ENCODE measurements at places on chromosomes 4 and X. TPM values are rescaled to one million over a fixed set of nuclear protein-coding genes. Genes with fewer than 3 reads are reported as not detected.

GRCh38 chr4:45732161-45732560, 391.7 kb downstream of the GABRG1 start:
- no peaks in the 10 kb centered on the region for H3K27me3 ChIP-seq
- H3K4me3 ChIP-seq, result no peak overlapping the region
- no peak for DNase-seq
- H3K27ac ChIP-seq, result no peak overlapping the region

The DOK7 gene
- 1.2 TPM for polyA plus RNA-seq

DNA sequence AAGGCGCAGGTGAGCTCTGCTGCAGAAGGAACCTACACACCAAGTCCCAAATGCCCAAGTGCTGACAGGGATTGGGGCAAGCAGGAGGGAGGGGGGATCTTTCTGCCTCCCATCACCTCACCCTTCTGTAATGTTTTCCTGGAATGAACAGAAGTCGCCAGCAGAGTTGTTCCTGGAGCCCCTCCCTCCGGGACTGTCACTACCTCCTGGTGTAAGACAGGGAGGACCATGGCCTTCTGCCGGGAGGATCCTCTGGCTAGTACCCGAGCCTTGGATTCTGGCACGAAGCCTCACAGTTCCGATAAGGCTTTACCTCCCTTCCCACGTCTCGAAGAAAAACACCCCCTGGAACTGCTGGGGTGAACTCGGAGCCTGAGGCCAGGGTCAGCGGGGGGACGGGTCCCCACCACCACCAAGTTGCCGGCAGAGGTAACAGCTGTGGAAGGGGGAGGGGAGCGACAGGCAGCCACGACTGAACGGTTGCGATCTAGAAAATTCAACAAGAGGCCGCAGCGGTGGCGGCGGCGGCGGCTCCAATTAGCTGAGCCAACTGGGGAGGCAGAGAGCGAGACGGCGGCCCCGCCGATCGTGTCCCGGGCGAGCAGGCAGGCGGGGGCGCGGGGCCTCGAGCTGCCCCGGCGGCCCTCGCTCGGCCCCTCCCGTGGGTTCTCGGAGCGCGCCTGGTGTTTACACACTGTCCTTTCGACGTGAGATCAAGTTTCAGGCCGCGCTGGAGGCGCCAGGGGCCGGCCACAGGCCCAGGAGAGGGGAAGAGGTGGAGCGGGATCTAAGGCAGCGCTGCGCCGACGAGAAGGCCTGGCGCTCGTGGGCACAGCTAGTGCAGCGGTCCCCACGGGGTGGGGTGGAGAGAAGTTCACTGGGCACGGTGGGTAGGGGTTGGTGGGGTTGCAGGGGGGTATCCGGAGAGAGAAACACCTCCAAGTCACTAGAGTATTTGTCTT, 53.7 kb upstream of the BCOR start:
- no peaks in the 10 kb centered on the region for H3K36me3 ChIP-seq
- peaks cover 7% of the 10 kb centered on the region for H3K4me1 ChIP-seq
- DNase-seq, result no peak
- peak overlapping the region; percentile 44 for H3K4me3 ChIP-seq

DNA sequence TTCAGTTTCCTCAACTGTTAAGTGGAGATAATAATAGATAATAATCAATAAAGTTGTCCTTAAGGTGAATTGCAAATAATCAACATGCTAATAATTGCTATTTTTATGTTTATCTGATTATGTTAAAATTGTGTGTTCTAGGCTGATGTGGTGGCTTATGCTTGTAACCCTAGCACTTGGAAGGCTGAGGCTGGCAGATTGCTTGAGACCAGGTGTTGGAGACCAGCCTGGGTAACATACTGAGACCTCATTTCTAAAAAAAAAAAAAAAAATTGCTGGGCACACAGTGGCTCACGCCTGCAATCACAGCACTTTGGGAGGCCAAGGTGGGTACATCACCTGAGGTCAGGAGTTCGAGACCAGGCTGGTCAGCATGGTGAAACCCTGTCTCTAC, 175.2 kb downstream of the GC start:
- no peaks in the 10 kb centered on the region for H3K4me1 ChIP-seq
- no peaks in the 10 kb centered on the region for H3K27me3 ChIP-seq
- DNase-seq, result no peak
- H3K4me3 ChIP-seq, result no peak overlapping the region

- H3K4me3 ChIP-seq, result no peak overlapping the region
- DNase-seq, result no peak
- no peak overlapping the region for H3K27ac ChIP-seq
- H3K27me3 ChIP-seq, result no peaks in the 10 kb centered on the region
- H3K36me3 ChIP-seq, result no peaks in the 10 kb centered on the region
Observed at GRCh38 chrX:153568451-153569011, 30.4 kb downstream of the CCNQ start.

GRCh38 chr4:176957353-176958118, 164.8 kb upstream of the VEGFC start:
- DNase-seq, result no peak
- H3K4me1 ChIP-seq, result no peaks in the 10 kb centered on the region
- no peaks in the 10 kb centered on the region for H3K27me3 ChIP-seq
- no peak overlapping the region for H3K4me3 ChIP-seq
- no peaks in the 10 kb centered on the region for H3K36me3 ChIP-seq

DNA sequence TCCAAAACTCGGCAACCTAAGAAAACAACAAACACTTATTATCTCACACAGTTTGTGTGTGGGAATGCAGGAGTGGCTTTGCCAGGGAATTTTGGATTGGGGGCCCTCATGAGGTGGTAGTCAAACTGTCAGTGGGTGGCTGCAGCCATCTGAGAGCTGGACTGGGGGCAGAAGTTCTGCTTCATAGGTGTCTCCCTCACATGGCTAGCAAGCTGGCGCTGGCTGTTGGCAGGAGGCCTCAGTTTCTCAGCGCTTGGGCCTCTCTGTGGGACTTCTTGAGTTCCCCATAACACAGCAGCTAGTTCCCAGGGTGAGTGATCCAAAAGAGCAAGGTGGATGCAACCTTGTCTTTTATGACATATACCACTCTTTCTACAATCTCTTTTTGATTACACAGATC, 26.0 kb upstream of the RASL11B start:
- no peak for DNase-seq
- no peak overlapping the region for H3K27ac ChIP-seq
- no peaks in the 10 kb centered on the region for H3K36me3 ChIP-seq
- H3K4me1 ChIP-seq, result no peaks in the 10 kb centered on the region

The CENPI gene
- polyA plus RNA-seq, result 3.4 TPM

DNA sequence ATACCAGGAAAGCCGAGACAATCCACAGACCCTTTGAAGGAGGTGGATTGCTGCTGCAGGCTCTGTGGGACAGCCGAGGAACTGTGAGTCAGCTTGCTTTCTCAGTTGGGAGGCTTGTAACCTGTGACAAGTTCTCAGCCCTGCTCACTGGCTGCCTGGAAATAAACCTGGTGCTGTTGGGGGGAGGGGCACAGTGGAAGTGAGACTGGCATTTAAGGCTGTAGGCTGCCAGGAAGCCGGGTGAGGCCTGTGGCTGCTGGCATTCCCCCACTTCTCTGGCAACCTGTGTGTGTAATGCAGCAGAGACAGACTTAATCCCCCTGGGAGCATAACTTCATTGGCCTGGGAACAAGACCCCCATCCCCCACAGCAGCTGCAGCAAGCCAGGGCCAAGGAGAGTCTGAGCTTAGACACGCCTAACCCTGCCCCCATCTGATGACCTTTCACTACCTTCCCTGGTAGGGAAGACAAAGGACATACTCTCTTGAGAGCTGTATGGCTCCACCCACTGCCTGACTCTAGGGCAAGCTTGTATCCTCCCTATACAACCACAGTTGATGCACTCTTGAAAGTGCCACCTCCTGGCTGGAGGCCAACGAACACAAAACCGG, 64.1 kb downstream of the ALPK1 start:
- no peaks in the 10 kb centered on the region for H3K36me3 ChIP-seq
- no peaks in the 10 kb centered on the region for H3K27me3 ChIP-seq
- no peak for DNase-seq
- no peak overlapping the region for H3K4me3 ChIP-seq
- H3K27ac ChIP-seq, result no peak overlapping the region

GRCh38 chr4:34157547-34157946, 2086.8 kb downstream of the ARAP2 start:
- H3K27ac ChIP-seq, result no peak overlapping the region
- H3K36me3 ChIP-seq, result no peaks in the 10 kb centered on the region
- no peak overlapping the region for H3K4me3 ChIP-seq
- H3K4me1 ChIP-seq, result no peaks in the 10 kb centered on the region
- H3K27me3 ChIP-seq, result no peaks in the 10 kb centered on the region
- no peak for DNase-seq

The KLHL2 gene
- 12.0 TPM for polyA plus RNA-seq

DNA sequence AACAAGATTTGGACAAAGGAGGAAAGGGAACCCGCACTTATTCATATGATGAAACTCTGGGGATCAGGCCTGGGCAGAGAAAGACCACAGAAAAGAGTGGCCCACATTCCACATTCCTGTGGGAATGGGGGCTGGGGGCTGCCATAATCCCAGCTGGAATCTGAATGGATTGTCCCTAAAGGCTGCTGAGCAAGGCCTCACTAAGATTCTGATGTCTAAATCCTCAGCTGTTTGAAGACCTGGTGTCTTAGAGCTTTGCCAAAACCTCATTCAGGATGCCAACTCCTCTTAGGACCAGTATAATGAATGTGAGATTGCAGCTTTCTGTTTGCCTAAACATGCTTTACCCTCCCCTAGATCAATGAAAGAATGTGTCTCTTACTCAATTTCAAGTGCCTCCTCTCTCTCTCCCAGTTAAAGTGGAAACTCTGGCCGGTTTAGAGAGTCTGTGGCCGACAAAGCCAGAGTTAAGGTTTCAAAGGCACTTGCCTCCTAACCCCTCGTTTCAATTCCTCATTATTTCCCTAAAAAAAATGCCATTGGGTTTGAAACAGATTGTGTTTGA, 33.3 kb upstream of the GPC4 start:
- DNase-seq, result no peak
- H3K27ac ChIP-seq, result no peak overlapping the region
- H3K4me3 ChIP-seq, result no peak overlapping the region
- H3K36me3 ChIP-seq, result no peaks in the 10 kb centered on the region

- DNase-seq, result no peak
- no peak overlapping the region for H3K27ac ChIP-seq
- no peaks in the 10 kb centered on the region for H3K4me1 ChIP-seq
- H3K36me3 ChIP-seq, result no peaks in the 10 kb centered on the region
- no peaks in the 10 kb centered on the region for H3K27me3 ChIP-seq
Observed at GRCh38 chr4:52840531-52841370, 21.4 kb upstream of the RASL11B start.

- H3K36me3 ChIP-seq, result no peaks in the 10 kb centered on the region
- H3K4me3 ChIP-seq, result no peak overlapping the region
Observed at GRCh38 chr4:145954924-145955339, 16.3 kb upstream of the ZNF827 start.

The SULT1E1 gene
- polyA plus RNA-seq, result not detected

- H3K27me3 ChIP-seq, result no peaks in the 10 kb centered on the region
- peaks cover 29% of the 10 kb centered on the region for H3K4me1 ChIP-seq
- H3K4me3 ChIP-seq, result peak overlapping the region; percentile 55
- H3K27ac ChIP-seq, result peak overlapping the region; percentile 92
Observed at GRCh38 chrX:46837558-46838485, 979 bp downstream of the RP2 start.

The UCP1 gene
- not detected for polyA plus RNA-seq

GRCh38 chrX:37684426-37684825, 1.2 kb upstream of the XK start:
- H3K27ac ChIP-seq, result peak overlapping the region; percentile 85
- DNase-seq, result no peak
- H3K36me3 ChIP-seq, result no peaks in the 10 kb centered on the region
- H3K4me3 ChIP-seq, result no peak overlapping the region
- peaks cover 7% of the 10 kb centered on the region for H3K4me1 ChIP-seq

GRCh38 chrX:40144576-40144975, 46.8 kb upstream of the BCOR start:
- DNase-seq, result no peak
- peak overlapping the region; percentile 58 for H3K4me3 ChIP-seq
- peaks cover 17% of the 10 kb centered on the region for H3K27me3 ChIP-seq
- peak overlapping the region; percentile 74 for H3K27ac ChIP-seq
- H3K4me1 ChIP-seq, result peaks cover 47% of the 10 kb centered on the region

The TMPRSS11B gene
- polyA plus RNA-seq, result not detected

The TLR2 gene
- polyA plus RNA-seq, result 4.3 TPM
